Progenitor cell of endocrine pancreas (in vitro differentiated cells): ENCODE measurements at places on chromosomes 11 and 22.
A peak's percentile ranks its signal among the peaks of the same experiment; 100 is the strongest.

- DNase-seq: no peak
- no peaks in the 10 kb centered on the region for H3K27me3 ChIP-seq
- peaks cover 21% of the 10 kb centered on the region for H3K4me1 ChIP-seq
- H3K36me3 ChIP-seq: peaks cover 52% of the 10 kb centered on the region
Measured at GRCh38 chr11:20089796-20090653, 70.2 kb downstream of the DBX1 start.

- no peak overlapping the region for H3K4me3 ChIP-seq
- no peaks in the 10 kb centered on the region for H3K36me3 ChIP-seq
- DNase-seq: no peak
- peaks cover 17% of the 10 kb centered on the region for H3K4me1 ChIP-seq
Measured at GRCh38 chr11:60367009-60367408, 11.3 kb upstream of the MS4A7 start.

GRCh38 chr11:36333897-36334296 lies 37.8 kb downstream of the PRR5L start:
- no peaks in the 10 kb centered on the region for H3K4me1 ChIP-seq
- H3K27ac ChIP-seq: no peak overlapping the region
- no peak overlapping the region for H3K4me3 ChIP-seq
- H3K27me3 ChIP-seq: peaks cover 6% of the 10 kb centered on the region

DNA sequence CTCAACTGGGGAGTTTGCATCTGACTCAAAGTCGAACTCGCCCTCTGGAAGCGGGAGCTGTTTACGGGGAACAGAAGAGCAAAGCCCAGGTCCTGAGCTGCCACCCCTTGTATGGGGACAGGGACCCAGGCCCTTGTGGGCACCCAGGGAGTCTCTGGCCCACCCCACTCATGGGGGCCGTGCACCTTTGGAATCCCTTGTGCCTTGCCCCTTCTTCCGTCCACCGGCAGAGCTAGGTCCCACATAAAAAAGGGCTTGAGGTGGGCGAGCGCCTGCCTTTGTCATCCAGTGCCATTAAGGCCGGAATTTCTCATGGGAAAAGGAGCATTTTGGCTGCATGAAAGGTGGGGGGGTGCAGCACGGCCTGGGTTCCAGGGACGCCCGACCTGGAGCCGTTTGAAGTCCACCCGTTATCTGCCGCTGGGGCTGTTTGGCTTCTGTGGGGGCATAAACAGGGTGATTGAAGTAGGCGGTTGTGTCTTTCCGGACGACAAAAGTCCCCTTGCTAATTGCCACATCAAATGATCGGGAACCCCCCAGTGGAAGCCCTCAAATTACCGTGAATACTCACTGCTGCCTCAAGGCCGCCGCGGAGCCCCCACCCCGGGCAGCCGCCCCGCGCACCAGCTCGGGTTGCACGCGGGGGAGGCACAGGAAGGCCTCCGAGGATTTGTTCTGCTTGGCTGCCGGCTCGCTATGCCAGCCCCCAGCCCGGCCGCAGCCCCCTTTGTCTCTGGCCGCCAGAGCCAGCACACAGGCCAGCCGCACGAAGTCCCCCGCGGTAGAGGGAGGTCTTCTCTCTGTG lies 49.0 kb upstream of the FGF3 start:
- peaks cover 26% of the 10 kb centered on the region for H3K27me3 ChIP-seq
- no peaks in the 10 kb centered on the region for H3K4me1 ChIP-seq
- no peak for DNase-seq
- no peaks in the 10 kb centered on the region for H3K36me3 ChIP-seq
- H3K4me3 ChIP-seq: no peak overlapping the region
- no peak overlapping the region for H3K27ac ChIP-seq

DNA sequence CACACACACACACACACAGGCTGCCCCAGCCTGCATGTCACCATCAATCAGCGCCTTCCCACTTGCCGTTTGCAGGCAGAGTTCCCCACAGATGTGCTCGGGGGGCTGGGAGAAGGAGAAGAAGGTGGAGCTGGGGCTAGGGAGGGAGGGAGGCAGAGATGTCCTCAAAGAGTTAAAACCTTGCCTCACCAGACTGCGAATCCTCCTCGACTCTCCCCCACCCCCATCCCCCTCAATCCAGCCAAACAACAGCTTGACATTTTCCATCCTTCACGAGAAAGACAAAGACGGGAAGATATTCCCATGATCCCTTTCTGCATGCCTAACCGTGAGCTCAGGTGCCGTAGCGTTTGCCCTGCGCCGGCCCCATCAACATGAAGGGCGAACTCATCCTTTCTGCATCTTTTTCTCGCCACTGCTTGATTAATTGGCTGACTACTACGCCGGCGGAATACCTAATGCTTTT lies 365.5 kb downstream of the MIAT start:
- no peak overlapping the region for H3K27ac ChIP-seq
- H3K4me3 ChIP-seq: no peak overlapping the region
- no peak for DNase-seq
- H3K27me3 ChIP-seq: peaks cover 44% of the 10 kb centered on the region
- H3K4me1 ChIP-seq: no peaks in the 10 kb centered on the region

GRCh38 chr22:36302439-36303114 lies 49.6 kb downstream of the APOL1 start:
- H3K27me3 ChIP-seq: no peaks in the 10 kb centered on the region
- no peak overlapping the region for H3K4me3 ChIP-seq
- H3K4me1 ChIP-seq: no peaks in the 10 kb centered on the region
- H3K27ac ChIP-seq: no peak overlapping the region

DNA sequence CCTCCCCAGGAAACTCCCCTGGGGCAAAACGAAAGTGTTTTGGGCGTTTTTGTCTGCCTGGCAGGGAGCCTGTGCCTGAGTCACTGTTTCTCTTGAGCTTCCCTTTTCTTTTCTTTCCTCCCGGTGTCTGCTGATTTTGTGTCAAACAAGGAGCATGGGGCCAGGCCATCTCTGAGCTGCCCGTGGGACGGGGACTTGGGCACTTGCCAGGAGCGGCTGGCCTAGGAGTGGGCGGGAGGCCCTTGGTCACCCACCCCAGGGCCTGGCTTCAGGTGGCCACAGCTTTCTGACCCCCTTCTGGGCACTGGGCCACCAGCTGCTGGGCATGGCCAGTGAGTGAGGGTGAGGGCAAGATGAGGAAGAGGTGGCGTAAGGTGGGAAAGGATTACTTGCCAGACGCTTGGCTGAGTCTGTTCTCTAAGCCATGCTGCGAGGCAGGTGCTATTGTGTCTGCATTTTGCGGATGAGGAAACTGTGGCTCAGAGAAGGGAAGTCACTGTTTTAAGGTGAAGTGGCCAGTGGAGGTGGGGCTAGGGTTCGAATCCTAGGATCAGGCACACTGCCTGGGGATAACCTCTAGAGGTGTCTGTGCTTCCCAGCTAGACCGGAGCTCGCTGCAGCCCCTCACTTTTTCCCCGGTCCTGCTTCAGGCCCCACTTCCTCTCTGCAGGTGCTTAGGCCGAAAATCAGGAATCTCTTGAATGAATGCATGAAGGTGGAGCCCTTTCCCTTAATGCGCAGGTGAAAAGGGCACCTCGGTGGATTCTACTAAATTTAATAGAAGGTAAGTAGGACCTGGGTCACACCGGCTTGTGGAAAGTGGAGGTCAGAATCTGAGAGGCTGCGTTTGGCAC lies 7.8 kb upstream of the NFAM1 start:
- H3K4me1 ChIP-seq: peaks cover 13% of the 10 kb centered on the region
- H3K27ac ChIP-seq: no peak overlapping the region
- peaks cover 21% of the 10 kb centered on the region for H3K27me3 ChIP-seq
- no peak for DNase-seq

GRCh38 chr22:24925586-24926427 lies 20.7 kb downstream of the LHFPL7 start:
- H3K4me1 ChIP-seq: no peaks in the 10 kb centered on the region
- no peak for DNase-seq
- H3K27me3 ChIP-seq: peaks cover 6% of the 10 kb centered on the region
- H3K27ac ChIP-seq: no peak overlapping the region
- no peaks in the 10 kb centered on the region for H3K36me3 ChIP-seq
- H3K4me3 ChIP-seq: no peak overlapping the region

GRCh38 chr22:31082606-31083376 lies 1.7 kb downstream of the SMTN start:
- no peak overlapping the region for H3K27ac ChIP-seq
- H3K4me1 ChIP-seq: peaks cover 42% of the 10 kb centered on the region
- H3K4me3 ChIP-seq: peak overlapping the region; percentile 87
- no peak for DNase-seq
- H3K36me3 ChIP-seq: no peaks in the 10 kb centered on the region

DNA sequence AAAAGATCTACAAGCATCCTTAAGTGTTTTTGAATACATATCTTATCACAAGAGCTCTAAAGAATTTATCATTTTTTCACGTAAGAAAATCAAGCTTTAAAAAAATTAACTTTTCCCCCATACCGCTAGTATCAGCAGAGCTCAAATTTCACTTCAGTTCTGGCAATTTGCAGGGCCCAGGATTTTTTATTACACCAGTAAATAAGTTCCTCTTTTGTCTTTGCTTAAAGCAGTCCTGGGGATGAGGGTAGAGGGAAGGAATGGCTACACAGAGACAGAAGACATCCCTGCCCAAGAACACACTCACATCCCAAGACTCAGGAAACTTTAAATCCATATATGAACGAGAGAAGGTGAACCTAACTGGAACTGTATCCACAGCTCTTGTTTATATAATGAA lies 22.6 kb upstream of the SORL1 start:
- peaks cover 3% of the 10 kb centered on the region for H3K4me1 ChIP-seq
- no peak overlapping the region for H3K27ac ChIP-seq
- DNase-seq: no peak
- H3K4me3 ChIP-seq: no peak overlapping the region

DNA sequence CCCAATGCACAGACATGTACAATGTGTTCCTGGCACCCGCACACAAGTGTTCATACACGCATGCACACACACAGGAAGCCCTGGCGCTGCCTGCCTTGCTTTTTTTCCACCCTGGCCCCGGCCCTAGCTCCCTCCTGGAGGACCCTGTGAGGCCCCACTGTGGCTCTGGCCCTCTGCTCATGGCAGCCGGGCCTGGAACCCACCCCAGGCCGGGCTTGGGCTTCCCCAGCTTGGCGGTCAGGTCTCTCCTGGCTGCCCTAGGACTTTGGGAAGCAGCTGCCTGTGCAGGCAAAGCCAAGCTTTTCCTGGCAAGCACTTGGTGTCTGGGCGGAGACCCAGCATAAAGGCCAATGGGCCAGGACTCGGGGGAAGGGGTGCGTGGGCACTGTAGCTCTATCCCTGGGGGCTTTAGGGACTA lies 30.5 kb downstream of the CD82 start:
- H3K4me1 ChIP-seq: no peaks in the 10 kb centered on the region
- H3K4me3 ChIP-seq: no peak overlapping the region
- H3K36me3 ChIP-seq: no peaks in the 10 kb centered on the region
- no peak overlapping the region for H3K27ac ChIP-seq
- H3K27me3 ChIP-seq: no peaks in the 10 kb centered on the region
- no peak for DNase-seq

GRCh38 chr11:74948898-74949752 lies at the start of the genes SPCS2 and XRRA1:
Gene SPCS2, plus strand, starts transcription at chr11:74949266. Its CDS starts 20 bp downstream, at chr11:74949286.
Gene XRRA1, minus strand, starts transcription at chr11:74949091. Its CDS starts 8,213 bp downstream, at chr11:74940878.
- peak within 1 kb of the TSS; percentile 98 for H3K27ac ChIP-seq
- peaks cover 21% of the 10 kb centered on the region for H3K4me1 ChIP-seq
- H3K36me3 ChIP-seq: peaks cover 4% of the 10 kb centered on the region
- H3K4me3 ChIP-seq: peak within 1 kb of the TSS; percentile 95

GRCh38 chr11:13726456-13726855 lies 58.0 kb downstream of the FAR1 start:
- peaks cover 26% of the 10 kb centered on the region for H3K36me3 ChIP-seq
- H3K4me3 ChIP-seq: no peak overlapping the region
- H3K27ac ChIP-seq: no peak overlapping the region

GRCh38 chr11:21895686-21896085 lies 297.2 kb upstream of the ANO5 start:
- H3K27me3 ChIP-seq: no peaks in the 10 kb centered on the region
- no peak overlapping the region for H3K27ac ChIP-seq
- no peaks in the 10 kb centered on the region for H3K36me3 ChIP-seq
- no peak overlapping the region for H3K4me3 ChIP-seq
- H3K4me1 ChIP-seq: no peaks in the 10 kb centered on the region

DNA sequence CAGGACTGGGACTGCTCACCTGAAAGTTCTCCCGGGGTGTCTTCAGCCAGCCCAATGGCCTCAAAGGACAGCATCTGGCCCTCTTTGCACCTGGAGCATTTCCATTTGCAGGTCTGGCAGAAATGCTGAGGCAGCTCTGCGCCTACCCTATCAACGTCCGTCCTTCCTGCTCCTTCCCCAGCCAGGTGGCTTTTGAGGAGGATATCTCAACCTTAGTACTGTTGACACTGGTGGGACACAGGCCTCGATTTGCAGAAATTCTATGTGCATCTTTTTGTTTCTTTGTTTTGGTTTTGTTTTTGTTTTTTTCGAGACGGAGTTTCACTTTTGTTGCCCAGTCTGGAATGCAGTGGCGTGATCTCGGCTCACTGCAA lies 5.0 kb downstream of the MOGAT2 start:
- H3K27me3 ChIP-seq: peaks cover 3% of the 10 kb centered on the region

GRCh38 chr11:115146425-115146824 lies 357.8 kb downstream of the CADM1 start:
- H3K36me3 ChIP-seq: no peaks in the 10 kb centered on the region
- H3K27me3 ChIP-seq: peaks cover 13% of the 10 kb centered on the region
- H3K4me3 ChIP-seq: no peak overlapping the region
- no peak overlapping the region for H3K27ac ChIP-seq
- no peak for DNase-seq

- no peak within 1 kb of the TSS for H3K4me3 ChIP-seq
- no peak within 1 kb of the TSS for H3K27ac ChIP-seq
- no peaks in the 10 kb centered on the region for H3K27me3 ChIP-seq
- DNase-seq: no peak
- no peaks in the 10 kb centered on the region for H3K4me1 ChIP-seq
- peaks cover 1% of the 10 kb centered on the region for H3K36me3 ChIP-seq
Measured at GRCh38 chr11:77102246-77103210, at the start of gene OMP. Gene OMP, plus strand, starts transcription at chr11:77102840. Its CDS starts 0 bp downstream, at chr11:77102840.

DNA sequence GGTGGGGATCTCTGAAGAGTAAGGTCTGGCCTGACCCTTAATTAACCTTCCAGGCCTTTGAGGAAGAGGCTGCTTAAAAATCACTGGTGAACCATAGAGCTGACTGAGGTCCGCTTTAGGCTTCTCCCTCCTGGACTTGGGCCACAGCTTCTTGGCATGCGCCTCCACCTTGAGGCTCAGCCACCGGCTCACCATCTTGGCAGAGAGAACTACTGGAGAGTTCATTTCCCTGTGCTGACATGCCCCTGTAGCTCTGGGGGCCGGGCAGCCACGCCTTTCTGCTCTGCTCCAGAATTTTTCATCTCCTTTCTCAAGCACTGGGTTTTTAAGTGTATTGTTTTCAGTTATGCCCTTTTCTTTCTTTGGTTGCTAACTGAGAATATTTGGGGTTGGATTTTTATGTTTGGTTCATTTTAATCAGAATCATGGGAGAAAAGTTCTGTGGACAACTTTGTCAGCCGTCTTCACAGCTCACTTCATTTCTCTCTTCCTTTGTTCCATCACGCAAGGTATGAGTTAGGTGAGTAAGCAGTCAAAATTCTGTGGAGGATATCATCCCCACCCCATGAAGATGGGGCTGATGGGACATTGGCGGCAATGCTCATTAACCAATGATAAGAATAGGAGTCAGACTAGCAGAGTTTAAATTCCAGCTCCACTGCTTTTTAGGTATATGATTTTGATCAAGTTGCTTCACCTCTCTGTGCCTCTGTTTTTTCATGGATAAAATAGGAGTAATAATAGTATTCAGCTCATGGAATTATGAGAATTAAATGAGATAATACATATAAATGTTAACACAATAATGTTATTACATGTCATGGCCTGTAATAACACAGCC lies 103.9 kb downstream of the DBX1 start:
- H3K4me3 ChIP-seq: no peak overlapping the region
- H3K27ac ChIP-seq: peak overlapping the region; percentile 86
- H3K4me1 ChIP-seq: no peaks in the 10 kb centered on the region
- peaks cover 28% of the 10 kb centered on the region for H3K36me3 ChIP-seq

GRCh38 chr11:110249066-110249465 lies 47.3 kb downstream of the RDX start:
- peaks cover 6% of the 10 kb centered on the region for H3K36me3 ChIP-seq
- no peak for DNase-seq

GRCh38 chr22:49765091-49765771 lies 62.4 kb downstream of the BRD1 start:
- H3K27me3 ChIP-seq: no peaks in the 10 kb centered on the region
- no peak overlapping the region for H3K27ac ChIP-seq
- H3K4me3 ChIP-seq: no peak overlapping the region
- H3K4me1 ChIP-seq: no peaks in the 10 kb centered on the region
